ENCODE measurements at places on chromosomes 13 and 19.
A peak's percentile ranks its signal among the peaks of the same experiment; 100 is the strongest.

GRCh38 chr13:48586591-48587103, 53.8 kb upstream of the RCBTB2 start:
- no peak overlapping the region for H3K4me3 ChIP-seq
- no peak for DNase-seq
- H3K36me3 ChIP-seq = no peaks in the 10 kb centered on the region
- no peaks in the 10 kb centered on the region for H3K27me3 ChIP-seq
- H3K27ac ChIP-seq = no peak overlapping the region

DNA sequence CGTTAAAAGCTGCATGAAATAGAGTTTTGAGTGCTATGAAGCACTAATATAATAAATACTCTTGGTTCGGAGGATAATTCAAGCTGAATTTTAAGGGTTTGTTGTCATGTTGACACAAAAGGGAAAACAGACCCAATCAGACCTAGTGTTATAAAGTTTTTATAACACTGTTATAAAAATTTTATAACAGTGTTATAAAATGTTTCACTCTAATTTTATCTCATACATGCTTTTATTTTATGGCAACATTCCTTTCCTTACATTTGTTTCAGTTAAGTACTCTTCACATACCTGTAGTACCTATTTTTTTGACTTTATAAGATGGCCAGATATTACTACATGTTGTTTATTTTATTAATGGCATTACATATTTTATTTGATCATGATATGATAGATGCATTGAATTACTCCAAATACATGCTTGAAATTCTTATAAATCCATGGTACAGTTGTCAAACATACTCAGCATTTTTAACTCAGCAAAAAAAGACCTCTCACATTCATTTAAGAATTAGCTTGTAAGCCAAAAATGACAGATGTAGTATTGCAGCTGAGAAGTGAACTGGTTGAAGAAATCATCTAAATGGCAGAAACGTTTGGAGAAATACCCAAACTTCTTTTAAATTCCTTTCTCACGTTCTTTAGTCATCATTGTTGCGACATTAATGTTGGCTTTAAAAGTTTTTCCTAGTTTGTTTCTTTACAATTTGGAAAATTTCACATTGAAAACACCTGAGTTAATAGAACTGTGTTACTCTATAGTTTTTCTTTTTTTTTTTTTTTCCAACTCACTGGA, 104.5 kb downstream of the PIBF1 start:
- H3K4me1 ChIP-seq = no peaks in the 10 kb centered on the region
- H3K4me3 ChIP-seq = no peak overlapping the region
- no peak for DNase-seq
- H3K27ac ChIP-seq = no peak overlapping the region

- no peak overlapping the region for H3K4me3 ChIP-seq
- DNase-seq = no peak
- H3K27me3 ChIP-seq = peaks cover 3% of the 10 kb centered on the region
- H3K4me1 ChIP-seq = no peaks in the 10 kb centered on the region
These were observed 21.8 kb downstream of the PRR22 start for GRCh38 chr19:5762608-5763217.

GRCh38 chr19:32350987-32351348, 5.6 kb downstream of the ZNF507 start:
- no peaks in the 10 kb centered on the region for H3K27me3 ChIP-seq
- H3K36me3 ChIP-seq = peaks cover 53% of the 10 kb centered on the region
- peaks cover 22% of the 10 kb centered on the region for H3K4me1 ChIP-seq

GRCh38 chr13:63460462-63461090, 2044.9 kb upstream of the PCDH20 start:
- H3K27me3 ChIP-seq = no peaks in the 10 kb centered on the region
- no peak for DNase-seq
- no peak overlapping the region for H3K27ac ChIP-seq
- H3K4me1 ChIP-seq = no peaks in the 10 kb centered on the region
- no peak overlapping the region for H3K4me3 ChIP-seq

GRCh38 chr19:52148256-52148655, 8.5 kb upstream of the ZNF616 start:
- no peak overlapping the region for H3K4me3 ChIP-seq
- H3K27ac ChIP-seq = no peak overlapping the region
- DNase-seq = no peak
- peaks cover 12% of the 10 kb centered on the region for H3K36me3 ChIP-seq
- H3K27me3 ChIP-seq = no peaks in the 10 kb centered on the region

DNA sequence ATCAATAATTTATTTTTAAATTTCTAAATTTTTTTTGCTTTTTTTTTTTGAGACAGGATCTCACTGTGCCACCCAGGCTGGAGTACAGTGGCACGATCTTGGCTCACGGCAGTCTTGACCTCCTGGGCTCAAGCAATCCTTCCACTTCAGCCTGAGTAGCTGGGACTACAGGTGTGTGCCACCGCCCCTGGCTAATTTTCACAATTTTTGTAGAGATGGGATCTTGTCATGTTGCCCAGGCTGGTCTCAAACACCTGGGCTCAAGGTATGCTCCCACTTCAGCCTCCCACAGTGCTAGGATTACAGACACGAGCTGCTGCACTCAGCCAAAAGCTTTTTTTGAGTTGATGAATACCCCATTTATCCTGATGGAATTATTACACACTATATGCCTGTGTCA, 50.8 kb downstream of the DPY19L3 start:
- DNase-seq = no peak

GRCh38 chr13:99191900-99192399, 8.7 kb upstream of the UBAC2 start:
- peaks cover 8% of the 10 kb centered on the region for H3K4me1 ChIP-seq
- no peaks in the 10 kb centered on the region for H3K36me3 ChIP-seq
- peak overlapping the region; percentile 52 for H3K27ac ChIP-seq
- no peak for DNase-seq
- no peaks in the 10 kb centered on the region for H3K27me3 ChIP-seq
- H3K4me3 ChIP-seq = no peak overlapping the region

GRCh38 chr13:112071723-112072533, 5.0 kb downstream of the SOX1 start:
- DNase-seq = no peak
- peaks cover 5% of the 10 kb centered on the region for H3K4me1 ChIP-seq
- H3K27ac ChIP-seq = no peak overlapping the region
- no peaks in the 10 kb centered on the region for H3K36me3 ChIP-seq
- H3K4me3 ChIP-seq = peak overlapping the region; percentile 75
- H3K27me3 ChIP-seq = peaks cover 81% of the 10 kb centered on the region

DNA sequence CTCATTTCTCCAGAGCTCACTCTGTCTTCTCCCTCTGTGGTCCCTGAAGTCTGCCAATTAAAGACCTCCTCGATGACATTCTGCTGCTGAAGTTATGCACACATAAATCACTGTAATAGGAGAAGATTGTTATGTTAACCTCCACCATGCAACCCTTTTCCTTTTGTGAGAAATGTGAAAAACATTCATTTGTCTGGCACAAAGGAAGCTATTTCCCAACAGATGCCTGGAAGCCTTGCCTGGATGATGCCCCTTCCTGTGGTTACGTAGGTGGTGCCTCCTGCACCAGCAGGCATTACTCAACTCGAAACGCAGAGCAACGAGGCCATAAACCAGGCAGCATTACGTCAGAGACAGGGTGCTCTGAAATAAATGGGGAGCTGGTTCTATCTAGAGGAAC, 327.4 kb upstream of the ZNF507 start:
- no peak for DNase-seq
- peak overlapping the region; percentile 0 for H3K4me3 ChIP-seq
- no peaks in the 10 kb centered on the region for H3K36me3 ChIP-seq
- H3K27me3 ChIP-seq = peaks cover 24% of the 10 kb centered on the region

GRCh38 chr13:54210397-54211049, 1181.9 kb downstream of the OLFM4 start:
- no peaks in the 10 kb centered on the region for H3K36me3 ChIP-seq
- no peaks in the 10 kb centered on the region for H3K27me3 ChIP-seq
- peak overlapping the region; percentile 41 for H3K4me3 ChIP-seq
- no peak for DNase-seq
- peaks cover 14% of the 10 kb centered on the region for H3K4me1 ChIP-seq
- H3K27ac ChIP-seq = peak overlapping the region; percentile 91

- H3K4me1 ChIP-seq = peaks cover 39% of the 10 kb centered on the region
- peak overlapping the region; percentile 74 for H3K27ac ChIP-seq
These were observed 713 bp downstream of the KRI1 start for GRCh38 chr19:10565028-10565566.

- H3K4me1 ChIP-seq = no peaks in the 10 kb centered on the region
- H3K36me3 ChIP-seq = no peaks in the 10 kb centered on the region
- H3K4me3 ChIP-seq = no peak overlapping the region
- H3K27ac ChIP-seq = no peak overlapping the region
- DNase-seq = no peak
- peaks cover 3% of the 10 kb centered on the region for H3K27me3 ChIP-seq
These were observed 39.2 kb upstream of the TNFSF11 start for GRCh38 chr13:42534785-42535184.

DNA sequence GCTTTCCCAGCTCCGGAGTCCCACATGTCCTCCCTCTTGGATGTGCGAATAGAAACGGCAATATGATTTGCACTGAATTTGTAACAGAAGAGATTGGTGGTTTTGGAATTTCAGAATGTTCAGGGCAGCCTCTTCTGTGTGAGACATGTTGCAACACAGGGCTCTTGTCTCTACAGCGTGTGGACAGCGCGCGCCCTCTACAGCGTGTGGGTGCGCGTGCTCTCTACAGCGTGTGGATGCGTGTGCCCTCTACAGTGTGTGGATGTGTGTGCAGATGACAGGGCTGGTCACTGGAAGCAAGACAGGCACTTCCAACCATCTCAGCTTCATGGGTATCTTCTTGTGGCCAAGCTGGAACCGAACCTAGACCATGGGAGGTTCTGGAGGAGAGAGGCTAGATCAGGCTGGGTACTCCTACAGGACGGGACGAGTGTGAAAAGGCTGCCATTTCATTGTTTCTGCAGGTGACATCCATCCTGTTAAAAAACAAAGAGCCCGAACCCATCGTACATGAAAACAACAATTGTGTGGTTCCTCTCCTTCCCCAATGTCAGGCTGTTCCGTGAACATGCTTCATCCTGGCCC, 78.4 kb downstream of the TEX29 start:
- H3K36me3 ChIP-seq = no peaks in the 10 kb centered on the region
- H3K27ac ChIP-seq = no peak overlapping the region
- DNase-seq = peak; percentile 42

DNA sequence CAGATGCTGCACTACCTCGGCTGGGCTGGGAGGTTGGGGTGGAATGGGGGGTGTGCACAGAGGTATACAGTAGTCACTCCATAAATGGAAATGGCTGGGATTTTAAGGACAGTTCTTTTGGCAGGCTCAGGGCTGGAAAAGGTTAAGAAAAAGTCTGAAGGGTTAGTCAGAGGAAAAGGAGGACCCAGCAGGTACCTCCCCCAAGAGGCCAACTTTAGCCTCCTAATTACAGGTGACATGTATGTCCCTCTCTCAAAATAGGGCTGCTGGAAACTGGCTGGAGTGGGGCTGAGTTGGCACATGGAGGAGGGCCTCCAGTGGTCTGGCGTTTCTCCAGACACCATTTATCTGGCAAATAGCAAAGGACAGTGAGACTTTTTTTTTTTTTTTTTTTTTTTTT, 994 bp downstream of the CCDC194 start:
- H3K4me3 ChIP-seq = no peak overlapping the region
- H3K4me1 ChIP-seq = peaks cover 9% of the 10 kb centered on the region
- H3K27me3 ChIP-seq = peaks cover 20% of the 10 kb centered on the region
- H3K36me3 ChIP-seq = no peaks in the 10 kb centered on the region
- no peak overlapping the region for H3K27ac ChIP-seq
- no peak for DNase-seq

DNA sequence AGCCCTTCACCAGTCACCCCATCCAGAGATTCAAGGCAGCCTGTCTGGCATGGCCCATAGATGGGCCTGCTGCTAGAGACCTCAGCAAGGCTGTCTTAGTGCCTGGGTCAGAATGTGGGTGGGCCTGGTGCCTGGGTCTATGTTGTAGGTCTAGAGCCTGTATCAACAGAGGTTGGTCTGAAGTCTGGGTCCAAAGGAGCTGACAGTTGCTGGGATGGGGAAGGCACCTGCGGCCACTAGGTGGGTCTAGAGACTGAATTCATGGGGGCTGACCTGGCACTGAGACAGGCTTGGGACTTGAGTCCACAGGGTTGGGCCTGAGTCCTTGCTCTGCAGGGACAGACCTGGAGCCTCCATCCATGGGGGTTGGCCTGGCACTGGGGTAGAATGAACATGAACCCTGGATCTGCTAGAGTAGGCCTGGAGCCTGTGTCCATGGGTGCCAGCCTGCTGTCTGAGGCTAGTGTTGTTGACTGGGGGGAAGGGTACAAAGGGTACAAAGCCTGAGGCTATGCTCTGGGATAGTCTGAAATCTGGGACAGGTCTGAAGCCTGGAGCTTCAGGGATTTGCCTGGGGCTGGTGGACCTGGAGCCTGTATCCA, 516.8 kb downstream of the OLFM4 start:
- H3K27ac ChIP-seq = no peak overlapping the region
- DNase-seq = no peak
- H3K36me3 ChIP-seq = no peaks in the 10 kb centered on the region
- H3K4me3 ChIP-seq = no peak overlapping the region
- no peaks in the 10 kb centered on the region for H3K4me1 ChIP-seq

DNA sequence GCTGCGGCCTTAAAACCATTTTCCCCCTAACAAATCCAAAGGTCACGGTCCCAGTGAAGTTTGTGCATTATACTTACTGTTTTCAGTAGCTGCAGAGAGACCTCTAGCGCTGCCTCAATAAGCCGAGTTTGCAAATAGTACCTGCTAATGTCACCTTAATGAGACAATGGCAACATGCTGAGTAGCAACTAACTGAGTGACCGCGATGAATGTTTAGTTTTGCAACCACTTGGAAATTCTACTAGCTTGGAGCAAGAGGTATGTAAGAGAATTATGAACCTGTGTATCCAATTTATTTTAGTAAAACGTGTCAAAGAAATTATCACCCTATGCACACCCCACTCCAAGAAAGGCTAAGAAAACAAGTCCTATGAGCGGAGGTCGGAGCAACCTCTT, 1.2 kb downstream of the KPNA3 start:
- peak overlapping the region; percentile 99 for H3K4me3 ChIP-seq
- peaks cover 19% of the 10 kb centered on the region for H3K36me3 ChIP-seq
- H3K4me1 ChIP-seq = peaks cover 25% of the 10 kb centered on the region
- H3K27me3 ChIP-seq = no peaks in the 10 kb centered on the region

DNA sequence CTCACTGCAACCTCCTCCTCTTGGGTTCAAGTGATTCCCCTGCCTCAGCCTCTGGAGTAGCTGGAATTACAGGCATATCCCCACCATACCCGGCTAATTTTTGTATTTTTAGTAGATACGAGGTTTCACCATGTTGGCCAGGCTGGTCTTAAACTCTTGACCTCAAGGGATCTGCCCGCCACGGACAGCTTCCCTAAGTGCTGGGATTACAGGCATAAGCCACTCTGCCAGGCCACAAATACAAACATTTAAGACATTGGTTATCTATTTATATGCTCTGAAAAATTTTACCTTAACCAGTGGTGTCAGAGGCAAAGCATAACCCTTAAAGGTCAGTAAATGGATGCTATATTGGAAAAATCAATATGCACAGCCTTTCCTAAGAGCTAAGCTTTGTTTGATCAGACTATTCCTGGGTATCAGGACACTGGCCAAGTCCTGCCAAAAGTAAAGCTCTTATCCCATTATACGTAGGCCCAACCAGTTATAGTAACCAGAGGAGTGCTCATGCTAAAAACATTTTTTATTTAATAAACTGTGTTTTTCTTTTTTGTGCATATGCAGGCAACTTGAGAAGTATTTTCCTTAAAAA, 56.4 kb upstream of the STARD13 start:
- no peak overlapping the region for H3K4me3 ChIP-seq
- H3K27ac ChIP-seq = no peak overlapping the region
- no peak for DNase-seq
- H3K4me1 ChIP-seq = peaks cover 5% of the 10 kb centered on the region
- H3K27me3 ChIP-seq = peaks cover 3% of the 10 kb centered on the region
